ENCODE measurements at places on chromosomes 2 and 18.

DNA sequence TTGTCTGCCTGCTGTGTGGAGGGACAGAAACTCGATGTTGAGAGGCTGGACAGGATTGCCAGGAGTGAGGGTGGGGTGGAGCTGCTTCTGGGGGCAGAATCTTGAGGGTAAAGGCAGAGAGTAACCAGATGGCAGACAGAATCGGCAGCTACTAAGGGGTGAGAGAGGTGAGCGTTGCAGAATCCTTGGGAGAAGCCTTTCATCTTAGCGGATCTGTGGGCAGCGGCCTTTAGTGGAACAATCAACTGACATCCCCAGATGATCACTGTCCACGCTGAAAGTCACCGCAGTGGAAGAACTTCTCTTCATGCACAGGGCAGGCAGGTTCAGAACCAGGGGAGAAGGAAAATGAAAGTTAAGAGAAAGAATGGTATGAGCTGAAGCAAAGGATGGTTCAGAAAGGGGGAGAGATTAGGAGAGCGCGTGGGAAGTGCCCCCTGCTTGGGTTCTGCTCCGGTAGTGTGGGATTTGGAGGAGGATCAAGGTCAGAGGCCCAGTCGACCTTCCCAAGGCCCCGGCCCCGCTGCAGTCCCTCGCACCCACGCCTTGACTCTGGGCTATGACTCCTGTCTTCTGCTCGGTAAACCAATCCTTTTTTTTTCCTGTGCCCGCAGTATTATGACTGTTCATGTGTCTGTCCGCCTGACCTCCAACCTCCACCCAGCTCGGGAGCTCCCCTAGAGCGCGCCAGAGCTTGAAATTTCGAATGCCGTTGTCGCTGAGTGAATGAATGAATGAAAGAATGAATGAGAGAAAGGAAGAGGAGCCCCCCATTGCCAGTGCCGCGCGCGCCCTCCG lies 584 bp downstream of the BOLA3 start:
- DNase-seq = no peak

- DNase-seq = no peak
Measured at GRCh38 chr2:124241-124880, 78.1 kb upstream of the FAM110C start.

GRCh38 chr2:203711399-203711798 lies 5.0 kb downstream of the CD28 start:
- DNase-seq = no peak

GRCh38 chr2:174153757-174154680 lies 94.3 kb downstream of the OLA1 start:
- no peak for DNase-seq

GRCh38 chr18:24010673-24011072 lies 3.9 kb upstream of the TTC39C start:
- no peak for DNase-seq

DNA sequence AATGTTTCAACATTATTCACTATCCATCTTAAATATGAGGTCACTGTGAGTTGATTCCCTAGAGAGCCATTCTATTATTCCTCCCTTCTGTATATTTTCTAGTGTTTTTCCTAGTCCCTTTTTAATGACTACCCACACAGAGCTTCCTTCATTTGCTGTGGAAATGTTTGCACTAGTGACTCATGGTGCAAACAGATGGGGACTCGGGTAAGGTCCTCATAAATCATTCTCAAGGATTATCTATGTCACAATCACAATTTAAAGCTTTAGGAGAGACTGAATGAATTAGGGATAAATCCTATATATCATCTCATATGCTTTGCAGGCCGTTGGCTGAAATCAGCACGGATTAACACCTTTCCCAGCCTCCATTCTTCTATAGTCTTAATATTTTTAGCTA lies 159.6 kb downstream of the DCC start:
- DNase-seq = no peak

DNA sequence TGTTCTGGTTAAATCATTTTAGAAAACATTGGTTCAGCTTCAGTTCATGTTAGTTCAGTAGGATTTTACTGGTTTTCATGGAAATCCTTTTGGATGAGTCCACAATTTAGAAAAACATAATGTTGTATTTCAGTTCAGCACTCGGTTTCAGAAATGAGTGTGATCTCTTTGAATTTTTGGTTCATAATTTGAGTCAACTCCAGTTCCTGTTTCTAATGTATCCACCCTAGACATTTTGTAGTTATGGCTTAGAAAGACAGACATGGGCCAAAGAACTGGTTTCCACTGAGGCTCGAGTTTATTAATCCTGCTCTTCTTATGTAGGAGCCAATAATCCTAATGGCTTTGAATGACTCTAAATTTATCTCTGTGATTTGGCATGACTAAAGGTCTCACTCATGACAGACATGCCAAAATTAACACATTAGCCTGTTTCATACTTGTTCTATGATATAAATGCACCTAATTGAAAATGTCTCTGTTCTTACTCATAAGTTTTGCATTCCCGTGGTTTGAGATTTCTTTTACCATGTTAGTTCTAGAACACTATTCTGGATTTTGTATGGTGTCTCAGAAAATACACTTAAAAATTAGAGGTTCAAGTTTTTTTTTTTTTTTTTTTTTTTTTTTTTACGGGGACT lies 82.3 kb upstream of the SPRED2 start:
- DNase-seq = no peak

DNA sequence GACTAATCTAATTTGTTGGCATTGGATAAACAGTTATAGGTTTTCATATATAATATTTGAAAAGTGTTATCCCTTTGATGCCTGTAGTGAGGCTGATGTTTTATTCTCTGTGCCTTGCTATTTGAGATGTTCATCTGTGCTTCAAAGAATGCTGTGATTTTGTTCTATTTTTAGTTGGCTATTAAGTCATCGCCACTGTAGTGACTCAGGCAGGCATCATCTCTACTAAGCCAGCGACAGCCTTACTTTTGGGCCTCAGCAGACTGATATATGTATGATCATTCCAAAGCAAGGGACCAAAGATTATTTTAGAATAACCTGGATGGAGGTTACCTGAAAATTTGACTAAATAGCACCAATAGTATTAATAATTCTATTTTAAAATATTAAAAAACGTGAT lies 1674.5 kb upstream of the NXPH2 start:
- no peak for DNase-seq
